ENCODE measurements at places on chromosomes 4 and X. TPM values are rescaled to one million over a fixed set of nuclear protein-coding genes. Genes with fewer than 3 reads are reported as not detected.

DNA sequence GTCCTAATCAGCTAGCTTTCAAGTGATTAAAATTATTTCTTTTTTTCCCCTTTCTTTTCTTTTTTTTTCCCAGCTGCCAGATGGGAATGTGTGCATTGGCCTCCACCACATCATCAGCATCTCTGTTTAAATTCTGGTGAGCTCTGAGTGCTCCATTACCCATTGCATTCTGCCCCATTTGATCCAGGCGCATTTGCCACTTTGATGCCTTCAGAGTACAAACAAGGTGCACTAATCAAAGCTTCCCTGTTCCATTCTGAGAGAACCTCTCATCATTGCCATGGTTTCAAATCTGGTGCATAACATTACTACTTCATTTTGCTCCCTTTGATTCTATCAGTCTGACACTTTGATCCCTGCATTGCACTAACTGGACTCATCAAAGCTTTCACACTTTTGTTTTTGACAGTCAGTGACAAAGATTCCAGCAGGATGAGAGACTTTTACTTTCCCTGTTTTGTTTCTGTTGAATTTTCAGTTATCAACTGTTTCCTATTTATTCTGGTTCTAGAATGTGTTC, 238.8 kb upstream of the PCDH10 start:
- DNase-seq: no peak

- DNase-seq: no peak
These were observed 32.0 kb downstream of the HAND2 start for GRCh38 chr4:173498023-173498422.

GRCh38 chrX:117407449-117408150, 709.0 kb downstream of the KLHL13 start:
- no peak for DNase-seq

- no peak for DNase-seq
These were observed 233.5 kb downstream of the SCFD2 start for GRCh38 chr4:53132132-53132891.

The MAGED4B gene
- total RNA-seq: 16.0 TPM

The ADH7 gene
- total RNA-seq: not detected

The SORCS2 gene
- 52.5 TPM for total RNA-seq

All from sciatic nerve (tissue), 2 donors.